NCI-H2081 (cell line): ENCODE measurements at places on chromosomes 16 and 17.

GRCh38 chr17:30315106-30315505 is 18.8 kb downstream of the TMIGD1 start:
- DNase-seq = no peak

DNA sequence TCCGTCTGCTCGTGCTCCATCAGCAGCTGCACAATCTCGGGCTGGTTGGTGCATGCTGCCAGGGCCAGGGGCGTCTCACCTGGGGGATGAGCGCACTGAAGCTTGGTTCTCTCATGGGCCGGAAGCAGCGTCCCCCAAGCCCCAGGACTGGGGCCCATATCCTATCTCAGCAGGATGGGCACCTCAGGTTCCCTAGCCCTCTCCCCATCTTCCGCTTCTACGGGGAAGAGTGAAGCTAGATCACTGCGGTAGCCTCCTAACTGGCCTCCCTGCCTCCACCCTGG is 24.8 kb downstream of the TRPV3 start:
- no peak for DNase-seq

- no peak for DNase-seq
Observed at GRCh38 chr17:61070649-61071048, 329.0 kb upstream of the TBX2 start.

GRCh38 chr16:83164816-83165215 is 538.0 kb downstream of the CDH13 start:
- no peak for DNase-seq

DNA sequence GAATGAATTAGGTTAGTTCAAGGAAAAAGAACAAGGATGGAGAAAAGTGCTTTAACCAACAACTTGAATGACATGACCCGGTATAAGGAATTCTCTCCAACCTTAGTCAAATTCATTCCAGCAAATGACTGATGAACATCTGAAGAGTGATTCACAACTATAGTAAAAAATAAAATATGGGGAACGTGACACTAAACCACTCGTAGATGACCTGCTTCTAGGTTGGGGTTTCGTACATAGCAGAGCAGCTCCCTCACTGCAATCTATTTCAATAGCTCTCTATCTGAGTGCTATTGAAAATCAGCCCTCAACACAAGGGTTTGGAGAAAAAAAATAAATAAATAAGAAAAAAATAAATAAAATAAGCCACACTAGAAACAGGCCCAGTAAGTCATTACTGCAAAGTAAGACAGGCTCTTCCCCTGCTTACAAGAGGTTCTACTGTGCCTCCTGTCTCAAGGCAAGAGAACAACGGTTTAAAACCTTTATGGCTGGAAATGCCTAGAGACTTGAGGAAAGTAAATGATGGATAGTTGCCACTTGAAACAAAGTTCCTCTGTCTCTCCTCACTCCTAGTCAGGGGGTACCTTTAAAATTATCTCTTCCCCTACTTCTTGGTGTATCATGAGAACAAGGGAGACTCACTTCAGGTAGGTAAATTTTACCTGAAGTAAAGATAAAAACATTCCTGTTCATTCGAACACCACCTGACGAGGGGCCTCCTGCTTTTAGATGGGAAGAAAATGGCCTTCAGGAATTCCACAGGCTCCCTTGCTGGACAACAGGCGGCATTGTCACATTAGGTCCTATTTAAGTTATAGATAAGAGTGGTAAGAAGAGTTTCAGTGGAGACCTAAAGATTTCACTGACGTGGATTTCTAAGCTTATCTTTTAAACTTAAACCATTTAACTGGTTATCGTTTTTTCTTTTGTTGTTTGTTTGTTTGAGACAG is 20.5 kb downstream of the COG7 start:
- peak; percentile 3 for DNase-seq

GRCh38 chr16:56591377-56592060 is 2.2 kb downstream of the MT3 start:
- no peak for DNase-seq

- peak; percentile 97 for DNase-seq
Observed at GRCh38 chr17:71180801-71181385, 939.9 kb upstream of the SOX9 start.

- no peak for DNase-seq
Observed at GRCh38 chr16:19681637-19682036, 36.4 kb downstream of the KNOP1 start.

DNA sequence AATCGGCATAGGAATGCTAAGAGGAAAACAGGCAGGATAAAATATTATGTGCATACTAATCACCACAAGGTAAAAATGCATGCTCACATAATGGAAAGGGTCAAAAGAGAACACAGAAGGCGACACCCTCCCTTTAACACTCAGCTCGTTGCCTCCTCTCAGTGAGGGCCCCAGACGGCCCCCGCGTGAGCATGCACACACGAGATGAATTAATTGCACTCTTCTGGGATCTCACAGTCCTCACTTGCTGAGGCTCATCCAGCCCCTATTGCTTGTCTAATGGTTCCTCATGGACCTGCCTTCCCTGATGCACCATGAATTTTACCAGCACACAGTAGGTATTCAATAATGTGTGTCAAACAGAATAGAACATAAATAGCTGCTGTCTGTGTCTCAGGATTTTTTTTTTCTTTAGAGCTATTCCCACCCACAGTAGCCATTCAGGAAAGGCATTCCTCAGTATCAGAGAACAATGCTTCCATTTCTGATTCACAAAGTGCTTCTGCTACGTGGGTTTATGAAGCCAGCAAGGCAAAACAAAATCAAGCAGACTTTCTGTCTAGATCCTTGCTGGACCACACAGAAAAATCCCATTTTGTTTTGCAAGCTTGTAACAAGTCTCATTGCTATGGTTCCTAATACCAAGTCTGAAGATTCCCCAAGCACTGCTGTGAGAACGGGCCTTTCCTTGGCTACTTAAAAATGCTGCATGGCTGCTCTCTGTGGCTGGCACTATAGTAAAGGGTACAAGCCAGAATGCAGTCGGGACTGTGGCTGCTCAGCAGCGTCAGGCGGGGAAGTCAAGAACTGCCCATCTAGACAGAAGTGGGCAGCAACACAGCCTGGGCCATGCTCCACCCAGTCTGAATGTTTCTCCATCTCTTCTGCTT is 43.6 kb downstream of the TOM1L2 start:
- no peak for DNase-seq

- no peak for DNase-seq
Observed at GRCh38 chr17:34220752-34221395, 34.2 kb upstream of the CCL2 start.

- DNase-seq = peak; percentile 10
Observed at GRCh38 chr16:24540602-24541210, 1.3 kb downstream of the RBBP6 start.

DNA sequence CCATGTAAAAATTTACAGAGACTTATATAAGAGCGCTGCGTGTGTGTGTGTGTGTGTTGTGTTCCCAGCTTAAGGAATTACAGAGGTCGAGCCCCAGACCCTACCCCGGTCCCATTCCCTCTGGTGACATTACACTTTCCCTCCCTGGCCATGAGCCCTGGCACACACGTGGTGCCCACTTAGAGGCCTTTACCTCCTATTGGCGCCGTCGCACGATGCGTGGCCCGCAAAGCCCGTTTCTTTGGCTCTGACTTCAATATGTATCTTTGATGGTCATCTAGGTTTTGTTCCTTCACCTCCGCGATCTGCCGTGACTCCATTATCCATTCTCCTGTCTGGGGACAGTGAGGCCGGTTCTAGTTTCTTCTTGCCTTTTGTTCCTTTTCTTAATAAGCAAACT is 96.9 kb upstream of the CHMP6 start:
- no peak for DNase-seq

DNA sequence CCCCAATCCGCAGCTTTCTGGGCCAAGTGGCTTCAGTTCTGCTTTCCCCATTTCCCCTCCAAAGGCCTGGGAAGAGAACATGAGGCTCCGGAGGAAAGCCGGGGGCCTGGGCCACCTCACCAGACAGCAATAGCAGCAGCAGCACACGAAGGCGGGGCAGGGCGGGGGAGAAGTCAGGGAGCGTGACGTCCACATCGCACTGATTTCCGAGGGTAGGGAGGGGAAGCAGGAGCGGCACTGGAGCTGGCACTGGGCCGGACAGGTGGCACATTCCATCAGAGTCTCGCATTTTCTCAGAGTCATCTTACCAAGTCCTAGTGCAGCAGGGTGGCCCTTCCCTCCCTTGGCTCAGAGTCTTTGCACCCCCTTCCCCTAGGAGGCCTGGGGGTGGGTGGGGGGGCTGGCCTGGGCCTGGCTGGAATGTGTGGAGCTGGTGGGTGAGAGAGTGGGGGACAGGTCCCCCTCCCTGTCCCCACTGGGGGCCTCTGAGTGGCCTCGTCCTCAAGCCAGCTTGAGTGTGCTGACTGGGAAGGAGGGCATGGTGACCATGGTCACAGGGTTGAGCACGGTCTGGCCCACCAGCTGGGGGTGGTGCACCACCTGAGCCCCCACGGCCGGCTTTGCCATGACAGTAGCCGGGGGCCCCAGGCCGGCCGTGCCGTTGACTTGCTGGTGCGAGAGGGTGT is 14.3 kb downstream of the MNT start:
- no peak for DNase-seq

DNA sequence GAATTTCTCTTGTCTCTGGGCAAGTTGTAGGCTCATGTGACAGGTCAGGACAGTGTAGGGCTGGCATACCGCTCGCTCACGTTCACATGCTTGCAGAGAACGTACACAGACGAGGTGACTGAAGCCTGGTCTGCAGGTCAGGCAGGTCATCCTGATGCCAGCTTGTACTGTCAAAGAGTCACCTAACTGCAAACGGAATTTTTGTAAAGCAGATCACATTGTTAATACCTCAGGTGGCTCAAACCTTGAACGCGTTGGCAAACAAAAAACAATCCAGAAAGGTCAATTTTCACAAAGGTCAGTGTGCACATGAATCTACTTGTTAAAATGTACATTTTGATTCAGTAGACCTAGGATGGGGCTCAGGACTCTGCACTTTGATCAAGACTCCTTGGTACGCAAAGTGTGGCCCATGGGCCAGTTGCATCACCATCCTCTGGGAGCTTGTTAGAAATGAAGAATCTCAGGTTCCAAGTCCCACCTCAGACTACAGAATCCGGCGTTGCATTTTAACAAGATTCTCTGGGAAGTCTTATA is 28.6 kb downstream of the ANKRD40 start:
- DNase-seq = no peak

- no peak for DNase-seq
Observed at GRCh38 chr17:19727501-19728078, 11.2 kb upstream of the SLC47A2 start.

- no peak for DNase-seq
Observed at GRCh38 chr16:31476303-31477219, 4.6 kb downstream of the TGFB1I1 start.

GRCh38 chr17:65139101-65139764 is 2.1 kb downstream of the RGS9 start:
- no peak for DNase-seq

GRCh38 chr16:87489434-87490045 is 3.3 kb downstream of the ZCCHC14 start:
- no peak for DNase-seq

DNA sequence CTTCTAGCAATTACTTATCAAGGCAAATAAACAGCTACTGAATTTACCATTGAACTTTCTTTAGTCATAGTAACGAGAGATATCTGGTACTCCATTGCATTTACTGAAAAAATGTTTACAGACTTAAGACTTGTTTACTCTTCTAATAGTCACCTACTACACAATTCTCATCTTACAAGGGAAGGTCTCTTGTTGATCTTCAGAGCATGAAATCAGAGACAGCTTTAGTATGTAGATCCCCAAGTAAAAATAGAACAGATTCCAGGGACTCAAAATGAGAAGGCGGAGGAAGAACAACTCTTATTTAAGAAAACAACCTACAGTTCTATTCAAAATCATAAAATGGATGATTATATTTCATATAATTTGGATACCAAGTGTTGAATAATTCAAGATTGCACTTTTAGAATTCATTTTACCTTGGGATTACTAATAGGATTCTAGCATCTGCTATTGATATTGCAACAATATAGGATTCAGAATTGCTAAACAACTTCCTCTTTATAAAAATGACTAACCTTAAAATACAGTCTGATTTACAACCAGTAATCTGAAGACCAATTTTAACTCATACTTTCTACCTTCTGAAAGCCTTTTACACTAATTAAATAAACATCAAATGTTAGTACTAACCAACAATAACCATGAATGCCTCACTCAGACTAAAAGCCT is 20.8 kb downstream of the UBE2G1 start:
- no peak for DNase-seq

DNA sequence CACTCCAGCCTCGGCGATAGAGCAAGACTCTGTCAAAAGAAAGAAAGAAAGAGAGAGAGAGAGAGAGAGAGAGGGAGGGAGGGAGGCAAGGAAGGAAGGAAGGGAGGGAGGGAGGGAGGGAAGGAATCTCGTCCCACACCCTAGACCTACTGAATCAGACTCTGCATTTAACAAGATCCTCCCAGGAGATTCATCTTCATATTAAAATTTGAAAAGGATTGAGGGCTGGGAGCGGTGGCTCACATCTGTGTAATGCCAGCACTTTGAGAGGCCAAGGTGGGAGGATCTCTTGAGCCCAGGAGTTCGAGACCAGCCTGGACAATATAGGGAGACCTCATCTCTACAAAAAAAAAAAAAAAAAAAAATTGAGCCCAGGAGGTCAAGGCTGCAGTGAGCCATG is 33.5 kb upstream of the NUFIP2 start:
- DNase-seq = no peak

DNA sequence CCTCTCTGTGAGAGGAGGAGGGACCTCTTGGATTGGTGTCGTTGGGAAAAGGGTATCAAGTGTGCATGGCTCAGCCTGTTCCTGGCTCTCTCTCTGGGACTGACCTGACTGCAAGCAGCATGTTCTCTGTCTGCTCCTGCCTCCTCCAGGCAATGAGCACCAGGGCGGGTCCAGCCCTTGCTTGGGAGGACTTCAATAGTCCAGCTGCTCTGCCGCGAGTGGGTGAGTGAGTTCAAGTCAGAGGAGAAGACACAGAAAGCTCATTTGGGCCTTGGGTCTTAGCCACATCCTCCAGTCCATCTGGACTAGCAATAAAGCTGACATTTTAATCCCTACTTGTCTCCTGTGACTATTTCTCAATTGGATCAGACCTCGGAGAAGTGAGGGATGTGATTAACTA is 25.2 kb upstream of the TNS4 start:
- DNase-seq = no peak

GRCh38 chr16:83899272-83899897 is 470 bp downstream of the MLYCD start:
- DNase-seq = peak; percentile 12

- no peak for DNase-seq
Observed at GRCh38 chr16:10693889-10694288, 841 bp downstream of the TEKT5 start.

- no peak for DNase-seq
Observed at GRCh38 chr16:50323335-50324011, 45.3 kb downstream of the BRD7 start.

DNA sequence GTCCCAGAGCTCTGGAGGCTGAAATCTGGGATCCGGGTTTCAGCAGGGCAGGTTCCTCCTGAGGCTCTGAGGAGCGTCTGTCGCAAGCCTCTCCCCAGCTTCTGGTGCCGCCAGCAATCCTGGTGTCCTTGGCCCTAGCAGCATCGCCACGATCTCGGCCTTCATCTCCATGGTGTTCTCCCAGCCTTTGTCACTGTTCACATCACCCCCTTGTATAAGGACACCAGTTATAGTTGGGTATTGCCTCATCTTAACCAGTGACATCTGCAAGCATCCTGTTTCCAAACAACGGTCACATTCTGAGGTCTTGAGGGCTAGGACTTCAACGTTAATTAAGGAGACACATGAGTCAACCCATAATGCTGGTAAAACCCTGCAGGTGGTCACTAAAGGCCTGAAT is 2.8 kb upstream of the PPP1R27 start:
- no peak for DNase-seq

GRCh38 chr17:47286198-47286914 is 32.7 kb downstream of the ITGB3 start:
- no peak for DNase-seq

- DNase-seq = peak; percentile 2
Observed at GRCh38 chr16:4435337-4436067, 9.8 kb downstream of the DNAJA3 start.
